ENCODE measurements at places on chromosomes 1 and 21. TPM values are rescaled to one million over a fixed set of nuclear protein-coding genes. Genes with fewer than 3 reads are reported as not detected.

DNA sequence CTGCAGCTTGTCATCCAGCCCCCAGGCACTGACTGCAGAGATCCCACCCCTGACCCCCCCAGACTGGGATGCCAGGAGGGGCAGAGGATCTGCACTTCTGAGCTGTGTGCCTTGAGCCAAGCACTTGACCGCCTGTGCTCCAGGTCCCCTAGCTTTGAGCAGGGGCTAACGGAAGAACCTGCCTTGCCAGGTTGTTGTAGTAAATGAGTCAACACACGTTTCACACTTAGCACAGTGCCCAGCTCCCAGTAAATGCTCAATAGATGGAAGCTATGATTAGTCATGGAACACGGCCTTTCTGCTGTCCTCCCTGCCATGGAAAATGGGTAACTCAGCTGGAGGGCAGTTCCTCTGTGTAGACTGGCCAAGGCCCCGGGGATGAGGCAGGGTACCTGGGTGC is 24.1 kb downstream of the IFFO2 start:
- no peak for DNase-seq

DNA sequence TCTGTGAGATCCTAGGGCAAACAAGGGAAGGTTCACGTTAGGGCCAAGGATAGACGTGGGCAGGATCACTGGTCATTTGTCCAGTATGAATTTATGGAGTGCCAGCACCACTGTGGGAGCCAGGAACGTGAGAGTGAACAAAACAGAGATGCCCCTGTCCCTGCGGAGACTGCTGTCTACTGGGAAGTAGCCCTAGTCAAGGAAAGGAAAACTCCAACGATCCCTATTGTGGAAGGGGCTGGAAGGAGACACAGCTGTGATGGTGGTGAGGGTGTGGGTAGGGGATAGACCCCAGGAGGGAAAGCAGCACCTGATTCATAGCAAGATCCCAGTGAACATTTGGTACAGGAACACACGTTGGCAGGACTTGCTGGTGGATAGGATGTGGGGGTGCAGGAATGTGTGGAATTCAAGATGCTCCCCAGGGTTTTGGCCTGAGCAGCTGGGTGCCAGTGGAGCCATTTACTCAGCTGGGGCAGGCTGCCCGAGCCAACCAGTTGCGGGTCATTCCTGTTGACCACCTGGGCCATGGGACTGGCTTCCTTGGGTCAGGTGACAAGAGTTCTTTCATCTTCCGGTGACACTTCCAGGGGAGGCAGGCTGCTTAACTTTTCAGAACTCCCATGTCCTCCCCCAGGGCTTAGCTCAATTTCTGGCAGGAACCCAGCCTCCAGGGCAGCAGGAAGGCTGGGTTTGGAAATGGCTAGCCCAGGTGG is 1.2 kb upstream of the ATP13A2 start:
- no peak for DNase-seq

GRCh38 chr1:11960715-11961114 is 19.5 kb upstream of the MFN2 start:
- DNase-seq: no peak

DNA sequence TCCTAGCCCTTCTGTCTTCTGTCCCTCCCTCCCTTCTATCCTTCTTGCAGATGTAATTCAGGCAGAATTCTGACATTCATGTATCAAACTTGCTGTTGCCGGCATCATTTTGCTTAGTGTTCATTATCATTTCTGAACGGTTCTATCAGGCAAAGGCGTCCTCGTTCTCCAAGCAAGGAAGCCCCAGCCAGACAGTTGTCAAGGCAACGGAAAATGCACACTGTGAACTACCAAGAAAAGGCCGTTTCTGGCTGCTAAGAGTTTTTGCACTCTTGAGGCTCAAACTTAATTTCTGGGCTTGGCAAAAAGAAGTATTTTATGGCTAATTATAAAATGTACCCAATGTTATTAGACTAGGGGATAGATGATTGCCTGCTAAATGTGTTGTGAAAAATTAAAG is 164.7 kb upstream of the KCNJ15 start:
- no peak for DNase-seq

GRCh38 chr21:42853621-42854020 is 25.7 kb downstream of the WDR4 start:
- no peak for DNase-seq

Gene ACTL8
- total RNA-seq: not detected

Gene DYNLT5
- 4.5 TPM for total RNA-seq

Gene KDM5B
- 170 TPM for total RNA-seq

Gene LAX1
- total RNA-seq: 1.2 TPM

Data from skin of body (tissue), 3 donors.